ENCODE measurements at places on chromosomes 1 and 21. TPM values are rescaled to one million over a fixed set of nuclear protein-coding genes. Genes with fewer than 3 reads are reported as not detected.

GRCh38 chr1:176893625-176894352 is 270.7 kb downstream of the ASTN1 start:
- no peaks in the 10 kb centered on the region for H3K36me3 ChIP-seq
- no peak overlapping the region for H3K27ac ChIP-seq
- no peak for DNase-seq
- no peaks in the 10 kb centered on the region for H3K4me1 ChIP-seq
- no peaks in the 10 kb centered on the region for H3K27me3 ChIP-seq

DNA sequence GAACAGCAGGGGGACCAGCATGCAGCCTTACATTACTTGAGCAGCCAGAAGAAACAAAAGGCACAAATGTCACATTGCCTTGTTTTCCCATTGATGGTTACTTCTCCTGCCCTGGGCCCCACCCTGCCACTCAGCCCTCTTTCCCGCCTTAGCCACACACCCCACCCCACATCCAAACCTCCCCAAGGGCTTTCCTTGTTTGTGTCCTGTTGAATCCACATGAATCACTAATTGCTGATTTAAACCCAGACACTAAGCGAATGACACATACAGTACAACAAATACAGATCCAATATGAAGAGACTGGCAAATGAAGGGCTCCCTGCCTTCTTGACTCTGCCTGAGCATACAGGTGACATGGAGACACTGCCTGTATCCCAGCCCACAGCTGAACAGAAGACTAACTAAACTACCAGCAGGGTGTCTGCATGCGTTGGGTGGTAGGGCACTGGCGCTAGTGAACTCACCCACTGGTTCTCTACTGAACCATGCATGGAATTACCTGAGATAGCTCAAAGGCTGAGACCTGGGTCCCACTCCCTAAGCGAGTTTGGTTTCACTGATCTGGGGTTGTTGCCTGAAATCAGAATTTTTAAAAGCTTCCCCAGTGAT is 3.1 kb downstream of the IGSF3 start:
- DNase-seq = no peak
- peaks cover 30% of the 10 kb centered on the region for H3K4me1 ChIP-seq
- H3K36me3 ChIP-seq = no peaks in the 10 kb centered on the region
- H3K4me3 ChIP-seq = no peak overlapping the region
- H3K27me3 ChIP-seq = peaks cover 66% of the 10 kb centered on the region

GRCh38 chr1:18836654-18837053 is 22.8 kb downstream of the TAS1R2 start:
- H3K4me3 ChIP-seq = no peak overlapping the region
- no peak for DNase-seq

GRCh38 chr1:15994590-15995351 is 9.3 kb upstream of the SRARP start:
- no peak overlapping the region for H3K27ac ChIP-seq
- no peaks in the 10 kb centered on the region for H3K27me3 ChIP-seq
- H3K36me3 ChIP-seq = no peaks in the 10 kb centered on the region
- peak; percentile 12 for DNase-seq
- no peak overlapping the region for H3K4me3 ChIP-seq

GRCh38 chr21:39079617-39080016 is 103.6 kb downstream of the PSMG1 start:
- H3K36me3 ChIP-seq = no peaks in the 10 kb centered on the region
- no peak overlapping the region for H3K27ac ChIP-seq
- peaks cover 3% of the 10 kb centered on the region for H3K4me1 ChIP-seq
- H3K4me3 ChIP-seq = no peak overlapping the region
- no peak for DNase-seq

- no peaks in the 10 kb centered on the region for H3K27me3 ChIP-seq
- no peak overlapping the region for H3K27ac ChIP-seq
- peaks cover 2% of the 10 kb centered on the region for H3K36me3 ChIP-seq
- no peak overlapping the region for H3K4me3 ChIP-seq
- no peaks in the 10 kb centered on the region for H3K4me1 ChIP-seq
Measured at GRCh38 chr1:204591473-204592090, 75.4 kb downstream of the MDM4 start.

DNA sequence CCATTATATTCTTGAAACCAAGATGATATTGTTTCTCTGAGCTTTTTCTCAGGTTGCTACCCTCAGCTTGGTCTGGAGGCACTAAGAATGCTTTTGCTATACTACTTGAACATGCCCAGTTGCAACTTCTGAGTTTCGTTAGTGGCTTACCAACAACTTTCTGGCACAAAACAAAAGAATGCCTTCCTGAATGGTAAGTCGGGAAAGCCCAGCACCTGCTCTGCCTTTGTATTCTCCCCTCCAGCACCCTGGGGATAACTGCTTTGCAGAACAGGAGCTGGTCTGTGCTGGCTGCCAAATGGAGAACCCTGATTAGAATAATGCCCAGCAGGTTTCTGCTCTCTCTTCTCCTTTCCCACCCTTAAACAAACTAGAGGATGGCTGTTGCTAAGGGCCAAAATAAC is 149.3 kb downstream of the TGFB2 start:
- no peak overlapping the region for H3K4me3 ChIP-seq
- no peaks in the 10 kb centered on the region for H3K4me1 ChIP-seq
- H3K36me3 ChIP-seq = no peaks in the 10 kb centered on the region
- no peaks in the 10 kb centered on the region for H3K27me3 ChIP-seq
- no peak for DNase-seq

DNA sequence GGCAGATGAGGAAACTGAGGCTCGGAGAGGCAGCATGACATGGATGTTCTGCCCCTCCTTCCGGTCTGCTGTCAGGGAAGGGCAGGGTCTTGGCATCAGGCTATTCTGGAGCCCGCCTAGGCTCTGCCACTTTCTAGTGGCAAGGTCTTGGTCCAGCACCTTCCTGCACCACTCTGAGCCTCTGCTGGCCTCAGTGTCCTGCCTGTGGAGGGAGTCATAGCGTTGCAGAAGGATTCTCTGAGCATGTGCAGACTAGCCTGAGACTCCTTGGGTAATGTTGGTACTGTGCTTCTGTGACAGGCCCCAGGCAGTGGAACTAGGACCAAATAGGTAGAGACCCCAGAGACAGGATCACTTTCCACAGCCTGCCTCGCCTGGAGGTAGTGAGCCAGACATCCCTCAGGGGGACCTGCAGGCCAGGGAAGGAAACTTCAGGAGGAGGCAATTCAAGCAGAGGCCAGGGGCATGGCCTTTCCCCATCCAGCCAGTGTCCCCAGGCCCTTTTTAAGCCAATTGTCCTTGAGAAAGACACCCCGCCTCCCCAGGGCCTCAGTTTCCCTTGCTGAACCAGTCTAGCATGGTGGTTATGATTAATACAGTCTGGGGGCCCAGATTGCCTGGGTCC is 10.6 kb downstream of the EDN2 start:
- DNase-seq = no peak
- H3K36me3 ChIP-seq = no peaks in the 10 kb centered on the region
- no peak overlapping the region for H3K4me3 ChIP-seq
- peaks cover 2% of the 10 kb centered on the region for H3K27me3 ChIP-seq
- H3K4me1 ChIP-seq = no peaks in the 10 kb centered on the region
- no peak overlapping the region for H3K27ac ChIP-seq

- no peak overlapping the region for H3K27ac ChIP-seq
- no peak for DNase-seq
- no peaks in the 10 kb centered on the region for H3K36me3 ChIP-seq
- H3K27me3 ChIP-seq = no peaks in the 10 kb centered on the region
- no peak overlapping the region for H3K4me3 ChIP-seq
Measured at GRCh38 chr1:225824533-225824941, 14.6 kb downstream of the EPHX1 start.

GRCh38 chr21:36821032-36821299 is 122.1 kb downstream of the SIM2 start:
- no peaks in the 10 kb centered on the region for H3K36me3 ChIP-seq
- H3K4me3 ChIP-seq = no peak overlapping the region
- no peak overlapping the region for H3K27ac ChIP-seq
- DNase-seq = no peak
- H3K4me1 ChIP-seq = peaks cover 2% of the 10 kb centered on the region
- no peaks in the 10 kb centered on the region for H3K27me3 ChIP-seq

DNA sequence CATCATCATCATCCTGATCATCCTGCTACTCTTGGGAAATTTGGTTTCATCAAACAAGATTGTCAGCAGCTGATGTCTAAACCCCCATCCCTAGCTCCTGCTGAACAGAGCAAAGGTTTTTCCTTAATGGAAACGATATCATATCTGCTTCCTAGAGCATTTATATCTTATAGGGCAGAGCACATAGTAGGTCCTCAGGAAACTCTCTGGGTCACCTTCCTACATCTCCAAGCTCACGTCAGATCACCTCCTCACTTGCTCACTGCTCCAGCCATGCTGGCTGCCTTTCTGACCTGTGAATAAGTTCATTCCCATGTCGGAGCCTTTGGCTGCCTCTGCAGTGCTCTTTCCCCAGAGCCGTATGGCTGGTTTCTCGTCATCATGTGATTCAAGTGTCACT is 10.4 kb downstream of the FBXO2 start:
- no peak for DNase-seq
- H3K27ac ChIP-seq = no peak overlapping the region
- no peak overlapping the region for H3K4me3 ChIP-seq

GRCh38 chr1:229027622-229028182 is 243.2 kb upstream of the RAB4A start:
- H3K27ac ChIP-seq = peak overlapping the region; percentile 81
- peaks cover 91% of the 10 kb centered on the region for H3K4me1 ChIP-seq

DNA sequence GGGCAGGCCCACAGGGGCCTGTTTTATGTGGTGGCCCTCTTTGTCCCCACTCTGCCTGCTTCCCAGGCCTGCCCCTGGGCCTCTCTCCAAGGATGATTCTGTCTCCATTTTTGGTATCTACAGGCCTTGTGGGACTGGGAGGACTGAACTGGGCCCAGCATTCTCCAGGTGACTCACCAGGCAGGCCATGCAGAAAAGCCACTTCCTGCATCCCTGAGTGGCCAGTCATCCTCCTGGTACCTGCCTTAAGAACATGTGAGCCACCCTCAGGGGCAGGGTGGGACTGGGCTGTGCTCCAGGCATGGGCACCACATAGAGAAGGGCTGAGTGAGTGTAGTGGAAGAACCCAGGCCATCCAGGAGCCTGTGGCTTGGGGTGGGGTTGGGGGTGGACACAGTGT is 20.0 kb upstream of the BCAR3 start:
- H3K4me3 ChIP-seq = no peak overlapping the region
- no peak for DNase-seq
- H3K27ac ChIP-seq = no peak overlapping the region
- no peaks in the 10 kb centered on the region for H3K27me3 ChIP-seq
- no peaks in the 10 kb centered on the region for H3K36me3 ChIP-seq

- no peaks in the 10 kb centered on the region for H3K4me1 ChIP-seq
- H3K27me3 ChIP-seq = no peaks in the 10 kb centered on the region
- H3K4me3 ChIP-seq = no peak overlapping the region
- H3K36me3 ChIP-seq = no peaks in the 10 kb centered on the region
Measured at GRCh38 chr1:117336088-117336817, 31.0 kb upstream of the MAN1A2 start.

DNA sequence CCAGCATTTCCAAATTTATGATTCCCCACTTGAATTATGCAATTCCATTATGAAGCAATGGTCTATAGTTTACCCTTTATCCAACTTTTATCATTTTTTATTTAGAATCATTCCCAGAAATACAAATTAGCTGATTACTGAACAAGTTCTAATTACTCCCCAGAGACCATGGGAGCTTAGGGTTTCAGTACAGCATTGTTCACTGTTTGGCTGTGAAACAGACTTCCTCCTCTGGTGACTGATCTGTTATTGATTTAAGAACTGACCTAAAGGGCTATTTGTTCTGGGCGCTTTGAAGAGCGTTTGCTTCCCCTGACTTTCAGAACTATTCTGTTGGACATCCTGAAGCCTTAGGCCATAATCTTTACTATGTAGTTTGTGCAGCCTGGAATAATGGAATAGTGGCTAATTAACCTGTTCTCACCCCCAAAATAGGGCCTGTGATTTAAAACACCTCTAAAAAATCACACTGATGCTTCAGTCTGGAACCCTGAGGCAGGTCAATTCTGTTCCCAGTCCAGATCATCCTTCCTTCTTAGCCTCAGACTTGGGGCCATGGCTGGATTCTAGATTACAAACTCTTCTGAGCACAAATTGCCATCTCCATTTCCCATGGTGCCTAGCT is 58.7 kb downstream of the ALG14 start:
- H3K27me3 ChIP-seq = no peaks in the 10 kb centered on the region
- no peak overlapping the region for H3K4me3 ChIP-seq
- H3K4me1 ChIP-seq = peaks cover 2% of the 10 kb centered on the region
- no peak overlapping the region for H3K27ac ChIP-seq

- peaks cover 19% of the 10 kb centered on the region for H3K4me1 ChIP-seq
- no peak for DNase-seq
- H3K4me3 ChIP-seq = no peak within 1 kb of the TSS
- no peak within 1 kb of the TSS for H3K27ac ChIP-seq
- no peaks in the 10 kb centered on the region for H3K27me3 ChIP-seq
- no peaks in the 10 kb centered on the region for H3K36me3 ChIP-seq
Measured at GRCh38 chr1:159204161-159205141, at the start of gene ACKR1. ACKR1 (plus strand) TSS chr1:159204875; CDS start chr1:159204960, 85 bp downstream.

GRCh38 chr1:5953386-5953785 is 38.8 kb downstream of the NPHP4 start:
- H3K27ac ChIP-seq = no peak overlapping the region
- DNase-seq = no peak
- peaks cover 8% of the 10 kb centered on the region for H3K36me3 ChIP-seq
- no peaks in the 10 kb centered on the region for H3K27me3 ChIP-seq
- no peaks in the 10 kb centered on the region for H3K4me1 ChIP-seq
- no peak overlapping the region for H3K4me3 ChIP-seq

DNA sequence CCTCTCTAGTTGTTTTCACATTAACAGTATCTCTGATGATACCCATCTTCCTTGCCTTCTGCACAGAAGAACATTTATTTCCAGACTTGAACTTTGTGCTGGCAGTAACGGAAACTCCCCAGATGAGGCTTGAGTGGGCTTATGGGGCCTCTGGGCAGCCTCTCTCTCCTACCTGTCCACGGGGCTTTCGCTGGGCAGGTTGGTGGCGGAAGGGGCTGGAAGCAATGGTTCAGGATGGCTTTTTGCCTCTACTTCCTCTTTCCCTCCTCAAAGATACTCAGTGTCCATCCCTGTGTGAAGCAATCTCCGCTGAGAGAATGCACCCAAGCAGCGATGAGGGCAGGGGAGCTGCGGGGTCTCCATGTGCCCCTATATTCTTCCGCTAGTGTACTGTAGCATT is 348.2 kb downstream of the HLX start:
- H3K4me3 ChIP-seq = no peak overlapping the region
- no peak overlapping the region for H3K27ac ChIP-seq
- no peaks in the 10 kb centered on the region for H3K27me3 ChIP-seq
- no peaks in the 10 kb centered on the region for H3K4me1 ChIP-seq

NR5A2 gene
- total RNA-seq = 0.76 TPM

HMCN1 gene
- 0.85 TPM for total RNA-seq

SIPA1L2 gene
- total RNA-seq = 3.2 TPM

PYGO2 gene
- 15.3 TPM for total RNA-seq

RPS8 gene
- total RNA-seq = 3,262 TPM

FYB2 gene
- total RNA-seq = 4.7 TPM

ERRFI1 gene
- 3.5 TPM for total RNA-seq

RAP1A gene
- 29.6 TPM for total RNA-seq

CNKSR1 gene
- total RNA-seq = 1.1 TPM

ITGB2 gene
- total RNA-seq = 134 TPM

IGSF9 gene
- total RNA-seq = 1.7 TPM

CSF1 gene
- 5.6 TPM for total RNA-seq
